ENCODE measurements at places on chromosomes 4 and X.

DNA sequence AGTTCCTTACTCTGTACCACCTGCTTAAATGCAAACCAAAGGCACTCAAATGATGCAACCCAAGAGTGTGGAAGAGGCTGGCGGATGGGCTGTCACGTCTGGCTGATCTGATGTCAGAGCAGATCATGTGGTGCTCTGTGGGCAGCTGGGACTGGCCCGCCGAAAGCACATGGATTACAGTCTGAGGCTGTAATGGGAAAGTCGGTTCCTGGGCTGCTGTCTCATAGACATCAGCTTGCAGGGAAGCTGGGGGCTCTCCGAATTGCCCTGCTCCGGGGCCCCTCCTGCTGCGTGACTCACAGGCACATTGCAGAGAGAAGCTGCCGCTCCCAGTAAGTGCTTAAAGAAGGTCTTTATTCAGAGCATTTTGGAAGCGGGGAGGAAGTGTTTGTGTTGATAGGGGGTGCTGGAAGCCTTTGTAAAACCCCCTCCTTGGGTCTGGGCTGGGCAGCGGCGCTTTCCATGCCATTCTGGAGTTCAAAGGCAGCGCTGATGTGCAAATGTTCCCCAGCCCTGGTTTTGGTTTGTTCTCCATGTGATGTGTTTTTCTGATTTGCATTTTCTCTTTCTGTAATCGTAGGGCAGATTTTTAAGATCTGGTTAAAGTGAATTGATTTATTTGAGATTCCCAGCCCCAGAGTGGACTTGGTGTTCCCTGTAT, 181.1 kb downstream of the LARP7 start:
- peak; percentile 80 for DNase-seq

- no peak for DNase-seq
These were observed 32.1 kb upstream of the HDAC8 start for GRCh38 chrX:72604705-72605104.

- peak; percentile 4 for DNase-seq
These were observed 97.4 kb downstream of the COL4A5 start for GRCh38 chrX:108537005-108537404.

DNA sequence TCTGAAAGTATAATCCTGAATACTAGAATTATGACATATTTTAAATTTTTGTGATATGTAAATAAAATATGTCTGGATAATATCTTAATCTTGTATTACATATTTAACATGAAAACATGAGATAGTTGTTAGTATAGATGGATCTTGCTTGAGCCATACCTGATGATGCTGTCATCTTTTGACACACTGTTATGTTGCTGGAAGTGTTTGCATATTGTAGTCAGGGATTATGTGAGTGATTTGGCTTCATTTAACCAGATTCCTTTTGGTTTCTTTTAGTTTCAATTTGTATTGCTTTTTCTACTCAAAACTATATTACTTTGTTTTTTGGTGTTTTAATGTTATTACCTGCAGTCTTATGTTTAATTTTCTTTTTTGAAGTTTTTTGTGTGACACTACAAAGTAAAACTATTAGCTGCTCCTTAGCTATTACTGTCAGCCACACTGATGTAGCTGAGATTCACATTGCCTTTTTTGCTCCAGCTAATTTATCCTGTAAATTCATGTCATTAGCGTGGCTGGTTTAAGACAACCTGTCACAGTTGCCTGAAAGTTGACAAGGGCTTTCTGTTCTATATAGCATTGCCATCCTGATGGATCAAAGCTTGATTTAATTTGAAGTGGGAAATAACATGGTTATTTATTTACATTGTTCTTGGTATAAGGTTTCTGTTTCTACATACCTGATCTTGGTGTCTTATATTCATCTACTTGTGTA, 33.7 kb downstream of the METAP1 start:
- no peak for DNase-seq

- peak; percentile 5 for DNase-seq
These were observed 149.1 kb upstream of the PCDH10 start for GRCh38 chr4:133000012-133000411.

GRCh38 chr4:20195071-20195885, 56.4 kb upstream of the SLIT2 start:
- DNase-seq: no peak

DNA sequence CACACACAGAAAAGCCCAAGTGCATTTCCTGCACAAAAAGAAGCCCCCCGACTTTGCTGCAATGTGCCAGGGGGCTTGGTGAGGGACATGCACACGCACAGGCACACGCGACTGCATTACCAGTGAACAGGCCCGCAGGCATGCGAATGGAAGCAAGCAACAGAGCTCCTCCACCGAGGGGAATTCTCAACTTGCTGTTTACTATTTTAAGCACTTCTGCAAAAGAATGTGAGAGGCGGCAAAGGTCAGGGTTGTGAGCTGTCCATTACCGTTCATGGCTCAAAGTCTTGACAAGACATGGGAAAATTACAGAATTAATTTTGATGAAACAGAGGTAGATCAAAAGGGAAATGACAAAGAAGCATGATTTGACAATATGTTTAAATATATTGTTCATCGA, 342.5 kb upstream of the NOCT start:
- DNase-seq: no peak

- no peak for DNase-seq
These were observed 76.6 kb downstream of the SH3KBP1 start for GRCh38 chrX:19810802-19811201.

DNA sequence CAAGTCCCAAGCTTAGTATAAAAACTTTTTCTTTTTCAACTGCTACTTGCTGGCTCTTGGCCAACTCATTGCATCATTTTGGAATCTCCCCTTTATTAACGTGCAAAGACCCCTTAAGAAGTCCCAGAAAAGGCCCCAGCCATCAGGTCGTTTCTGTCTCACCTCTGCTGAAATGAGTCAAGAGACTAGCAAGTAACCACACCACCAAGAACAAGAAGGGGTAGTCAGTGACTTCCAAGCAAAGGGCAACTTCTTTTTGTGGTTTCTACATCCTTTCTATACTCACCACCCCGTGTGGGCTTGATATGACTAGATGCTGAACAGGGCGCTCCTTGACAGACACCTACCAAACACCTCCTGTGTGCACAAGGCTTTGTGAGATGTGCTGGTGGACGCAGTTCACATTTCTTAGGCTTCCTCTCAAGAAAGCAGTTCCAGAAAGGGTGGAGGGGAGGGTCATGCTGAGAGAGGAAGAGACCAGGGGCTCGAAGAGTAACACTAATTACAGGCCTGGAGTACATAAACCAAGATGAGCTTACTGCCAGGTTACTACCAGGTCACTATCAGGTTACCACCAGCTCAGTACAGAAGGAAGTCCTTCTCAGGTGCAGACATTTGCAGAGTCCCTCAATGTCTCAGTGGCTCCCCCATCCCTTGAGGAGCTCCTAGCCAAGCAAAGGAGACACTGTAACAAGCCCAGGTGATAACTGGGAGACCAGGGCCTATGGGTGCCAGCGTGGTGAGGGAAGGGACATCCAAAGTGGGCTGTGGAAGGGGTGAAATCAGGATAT, 19.3 kb downstream of the JAKMIP1 start:
- no peak for DNase-seq

DNA sequence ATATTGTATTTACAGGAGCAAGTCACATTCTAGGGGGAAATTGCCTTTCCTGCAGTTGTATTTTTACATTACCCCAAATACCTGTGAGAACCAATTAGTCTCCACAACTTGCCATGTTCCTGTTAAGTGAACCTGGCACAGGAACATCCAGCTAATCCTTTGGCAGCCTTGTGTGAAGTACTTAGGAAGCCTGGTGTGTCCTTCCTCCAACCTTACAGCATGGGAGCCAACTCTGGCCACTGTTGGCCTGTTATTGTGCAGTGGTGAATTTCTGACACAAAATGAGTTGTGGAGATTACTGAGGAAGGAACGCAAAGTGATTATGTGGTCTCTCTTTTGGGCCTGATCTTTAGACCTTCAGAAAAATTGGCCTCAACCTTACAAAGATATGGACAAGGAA, 238.0 kb upstream of the PITX2 start:
- DNase-seq: no peak

- DNase-seq: no peak
These were observed 92.3 kb upstream of the LEF1 start for GRCh38 chr4:108261026-108261425.

DNA sequence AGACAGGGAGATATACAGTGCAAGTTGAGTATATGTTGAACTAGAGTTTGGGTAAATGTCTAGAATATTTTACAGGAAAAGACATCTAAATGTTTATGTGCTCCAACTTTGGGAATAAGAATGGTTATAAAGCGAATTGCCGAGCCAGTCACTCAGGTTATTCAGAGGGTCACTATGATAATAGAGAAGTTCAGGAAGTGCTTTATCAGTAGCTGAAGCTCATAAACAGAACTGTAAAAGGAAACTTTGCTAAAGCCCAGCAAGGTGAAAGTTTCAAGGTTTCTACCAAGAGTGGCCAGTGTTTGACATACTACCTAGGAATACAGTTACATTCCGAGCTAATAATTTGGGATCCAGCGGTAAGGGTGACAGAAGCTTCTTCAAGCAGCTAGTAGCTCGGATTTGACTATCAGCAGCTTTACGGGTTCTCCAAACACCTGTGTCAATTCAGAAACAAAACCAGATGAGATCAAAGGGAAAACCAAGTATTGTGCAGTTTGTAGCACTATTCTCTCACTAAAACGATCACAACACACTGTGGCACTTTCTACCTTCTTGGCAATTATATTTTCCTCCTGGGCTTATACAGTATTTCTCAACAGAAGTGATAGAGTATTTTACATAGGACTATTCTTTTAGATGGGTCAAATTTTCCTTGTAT, 17.2 kb upstream of the BCLAF3 start:
- no peak for DNase-seq

DNA sequence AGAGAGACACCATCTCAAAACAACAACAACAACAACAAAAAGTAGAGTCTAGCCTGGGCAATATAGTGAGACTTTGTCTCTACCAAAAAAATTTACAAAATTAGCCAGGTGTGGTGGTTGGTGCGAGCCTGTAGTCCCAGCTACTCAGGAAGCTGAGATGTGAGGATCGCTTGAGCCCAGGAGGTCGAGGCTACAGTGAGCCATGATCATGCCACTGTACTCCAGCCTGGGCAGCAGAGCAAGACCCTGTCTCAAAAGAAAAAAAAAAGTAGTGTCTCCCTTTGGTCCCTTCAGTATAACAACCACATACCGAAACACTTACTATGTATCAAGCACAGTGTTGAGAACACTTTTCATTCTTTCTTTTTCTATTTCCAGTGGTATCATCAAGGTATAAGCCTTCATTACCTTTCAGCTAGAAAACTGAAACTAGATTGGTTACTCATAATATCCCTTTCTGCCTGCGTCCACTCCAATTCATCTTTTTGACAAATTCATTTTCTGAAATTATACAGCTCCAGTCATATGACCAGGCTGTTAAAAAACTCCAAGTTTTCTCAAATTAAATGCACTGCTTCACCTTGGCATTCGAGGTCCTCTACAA, 54.1 kb downstream of the RPS6KA3 start:
- no peak for DNase-seq

DNA sequence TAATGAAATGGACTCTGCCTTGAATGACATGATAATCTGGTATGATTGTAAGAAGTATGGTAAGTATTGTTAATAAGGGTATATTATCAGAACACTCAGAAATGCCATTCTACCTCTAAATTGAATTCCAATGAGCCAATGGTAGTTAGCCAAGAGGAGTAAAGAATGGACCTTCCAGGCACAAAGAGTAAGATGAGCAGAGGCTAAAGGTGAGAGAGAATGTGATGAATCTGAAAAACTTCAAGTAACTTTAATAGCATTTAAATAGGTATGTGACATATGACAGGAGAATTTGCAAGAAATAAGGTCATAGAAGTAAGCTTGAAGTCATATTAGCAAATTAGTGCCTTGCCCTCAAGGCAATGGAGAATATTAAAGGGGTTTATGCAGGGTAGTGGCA, 152.4 kb downstream of the BANK1 start:
- DNase-seq: no peak

DNA sequence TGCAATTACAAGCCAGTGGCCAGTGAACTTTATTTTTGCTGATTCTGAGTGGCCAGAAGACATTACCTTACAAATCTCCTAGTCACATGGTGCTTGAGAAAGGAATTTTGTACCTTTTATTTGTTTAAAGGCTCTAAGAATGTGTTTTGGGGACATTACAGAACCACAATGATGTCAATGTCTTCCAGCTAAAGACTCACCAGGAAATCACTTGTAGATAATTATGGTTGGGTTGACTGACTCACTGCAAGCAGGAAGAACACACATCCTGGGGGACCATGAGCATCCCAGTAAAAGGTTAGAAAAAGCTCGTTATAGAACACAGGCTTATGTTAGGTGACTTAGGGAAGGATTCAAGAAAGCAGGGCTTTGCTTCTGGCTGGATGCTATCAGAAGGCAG, 119.4 kb upstream of the FAM9B start:
- no peak for DNase-seq

- DNase-seq: no peak
These were observed 543.0 kb downstream of the SPRY1 start for GRCh38 chr4:123939621-123940020.

GRCh38 chrX:264634-265455, 16.3 kb upstream of the PLCXD1 start:
- no peak for DNase-seq

GRCh38 chr4:179766938-179767337, 2324.7 kb upstream of the AGA start:
- no peak for DNase-seq

Data from SK-N-DZ (cell line).